Kidney glomerular epithelial cell (primary cell): ENCODE measurements at places on chromosomes 6 and 20.

GRCh38 chr6:92723390-92723931 lies 695.9 kb downstream of the EPHA7 start:
- DNase-seq: no peak

DNA sequence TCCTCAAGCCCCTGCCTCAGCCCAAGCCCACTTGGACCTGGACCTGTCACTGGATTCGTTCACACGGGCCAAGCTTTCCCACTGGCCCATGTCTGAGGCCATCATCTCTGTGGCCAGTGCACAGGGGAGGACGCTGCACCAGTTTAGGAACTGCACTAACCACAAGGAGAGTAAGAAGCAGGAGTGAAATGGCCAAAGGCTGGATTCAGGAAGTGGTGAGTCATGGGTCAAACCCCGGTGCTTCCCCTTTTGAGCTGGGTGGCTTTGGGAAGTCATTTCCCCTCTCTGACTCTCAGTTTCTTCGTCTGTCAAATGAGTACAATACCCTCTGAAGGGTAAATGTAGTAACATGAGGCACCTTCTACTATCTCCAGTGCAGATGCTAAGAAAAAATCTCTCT lies 87.9 kb downstream of the CD40 start:
- no peak for DNase-seq

GRCh38 chr20:54848262-54848661 lies 372.9 kb downstream of the DOK5 start:
- DNase-seq: no peak

DNA sequence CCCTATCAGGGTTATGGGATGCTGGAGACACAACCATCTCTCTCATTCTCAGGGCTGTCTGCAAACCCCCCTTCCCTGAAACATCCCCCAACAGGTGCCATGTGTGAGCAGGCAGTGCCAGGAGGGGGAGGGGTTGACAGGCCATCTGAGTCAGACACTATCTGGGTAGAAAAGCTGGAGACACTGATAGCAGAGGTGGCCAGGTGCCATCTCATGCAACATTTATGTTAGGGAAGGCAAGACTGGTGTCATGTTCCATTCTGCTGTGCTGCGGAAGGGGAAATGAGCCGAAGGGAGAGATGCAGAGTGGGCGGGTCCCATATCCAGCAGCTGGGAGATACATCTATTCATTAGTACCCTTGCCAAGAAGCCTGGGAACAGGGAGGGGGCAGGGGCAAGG lies 3.5 kb downstream of the LHFPL5 start:
- no peak for DNase-seq

DNA sequence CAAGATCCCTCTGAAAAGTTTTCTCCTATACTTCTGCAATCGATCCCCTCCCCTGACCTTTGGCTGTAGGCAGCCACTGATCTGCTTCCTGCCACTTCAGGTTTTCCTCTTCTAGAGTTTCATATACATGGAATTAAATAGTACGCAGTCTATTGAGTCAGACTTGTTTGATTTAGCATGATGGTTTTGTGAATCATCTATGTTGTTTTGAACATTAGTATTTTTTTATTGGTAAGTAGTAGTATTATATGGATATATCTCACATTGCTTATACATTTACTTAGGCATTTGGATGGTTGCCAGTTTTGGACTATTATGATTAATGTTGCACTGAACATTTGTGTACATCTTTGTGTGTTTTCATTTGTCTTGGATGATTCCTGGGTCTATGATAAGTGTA lies 518.0 kb downstream of the CD109 start:
- DNase-seq: no peak

GRCh38 chr20:58497076-58497641 lies 18.0 kb downstream of the APCDD1L start:
- no peak for DNase-seq

DNA sequence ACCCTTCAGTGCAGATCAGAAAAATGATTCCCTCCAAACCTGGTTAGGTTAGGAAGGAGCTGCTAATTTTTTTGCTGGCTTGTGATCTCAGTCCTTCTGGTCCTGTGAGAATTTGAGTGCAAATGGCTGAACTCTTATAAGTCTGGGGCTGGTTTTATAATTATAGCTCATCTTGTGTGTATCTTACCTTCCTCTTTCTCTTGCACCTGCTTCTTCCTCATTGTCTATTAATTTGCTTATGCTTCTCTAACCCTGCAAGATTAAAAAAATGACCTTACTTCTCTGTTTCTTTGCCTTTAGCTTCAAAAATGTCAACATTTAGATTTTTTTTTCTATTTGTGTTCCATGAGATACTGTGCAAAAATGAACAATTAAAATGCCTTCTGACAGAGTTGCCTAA lies 576.2 kb downstream of the DHX35 start:
- DNase-seq: no peak

GRCh38 chr20:46302106-46302505 lies 6.2 kb downstream of the CDH22 start:
- DNase-seq: no peak

DNA sequence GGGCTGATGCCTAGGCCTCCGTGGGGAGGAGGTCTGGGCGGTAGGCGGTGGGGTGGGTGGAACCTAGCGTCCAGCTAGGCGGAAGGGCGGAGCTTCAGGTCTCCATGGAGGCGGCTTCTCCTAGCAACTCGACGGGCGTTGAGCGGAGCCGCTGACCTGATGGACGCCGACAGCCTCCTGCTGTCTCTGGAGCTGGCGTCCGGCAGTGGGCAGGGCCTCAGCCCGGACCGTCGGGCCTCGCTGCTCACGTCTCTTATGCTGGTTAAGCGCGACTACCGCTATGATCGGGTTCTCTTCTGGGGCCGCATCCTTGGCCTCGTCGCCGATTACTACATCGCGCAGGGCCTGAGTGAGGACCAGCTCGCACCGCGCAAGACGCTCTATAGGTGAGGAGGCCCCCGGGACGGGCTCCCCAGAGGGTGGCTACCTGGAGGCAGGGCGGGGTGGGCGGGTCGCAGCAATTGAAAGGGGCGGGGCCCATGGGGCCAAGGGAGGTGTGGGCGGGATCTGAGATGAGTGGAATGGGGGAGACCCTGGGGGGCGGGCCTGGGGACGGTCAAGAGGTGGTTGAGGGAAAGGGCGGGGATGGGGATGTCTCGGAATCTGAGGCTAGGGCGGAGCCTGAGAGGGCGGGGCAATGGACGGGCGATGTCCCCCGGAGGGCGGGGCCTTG lies at the start of gene RSPH9:
Gene RSPH9 (plus strand): TSS at position 97 of the 673 bp plus-strand sequence. CDS start 63 bp downstream, at position 160.
- DNase-seq: no peak

- no peak for DNase-seq
Observed at GRCh38 chr6:26197636-26197932, 110.4 kb downstream of the HFE start.

GRCh38 chr6:14664112-14664601 lies 546.6 kb downstream of the CD83 start:
- DNase-seq: no peak
